ENCODE measurements at places on chromosomes 7 and 10. TPM values are rescaled to one million over a fixed set of nuclear protein-coding genes. Genes with fewer than 3 reads are reported as not detected.

Gene NUTM2E
- total RNA-seq = not detected

Gene TMEM176B
- not detected for total RNA-seq

Gene SFTPA1
- not detected for total RNA-seq

Gene CFAP58
- total RNA-seq = 1.1 TPM

Gene MUC12
- not detected for total RNA-seq

Gene ANKRD2
- 0.44 TPM for total RNA-seq

Gene LIPJ
- not detected for total RNA-seq

Gene ZNF853
- total RNA-seq = 4.8 TPM

Gene CASP2
- 11.6 TPM for total RNA-seq

Gene PCBD1
- total RNA-seq = 60.6 TPM

Gene ST8SIA6
- total RNA-seq = 0.87 TPM

Gene SPDYE9
- not detected for total RNA-seq

Measured in lung microvascular endothelial cell (primary cell).